ENCODE measurements at places on chromosomes 16 and 17.

GRCh38 chr17:82324566-82325285 is 7.3 kb upstream of the CD7 start:
- no peak for DNase-seq

DNA sequence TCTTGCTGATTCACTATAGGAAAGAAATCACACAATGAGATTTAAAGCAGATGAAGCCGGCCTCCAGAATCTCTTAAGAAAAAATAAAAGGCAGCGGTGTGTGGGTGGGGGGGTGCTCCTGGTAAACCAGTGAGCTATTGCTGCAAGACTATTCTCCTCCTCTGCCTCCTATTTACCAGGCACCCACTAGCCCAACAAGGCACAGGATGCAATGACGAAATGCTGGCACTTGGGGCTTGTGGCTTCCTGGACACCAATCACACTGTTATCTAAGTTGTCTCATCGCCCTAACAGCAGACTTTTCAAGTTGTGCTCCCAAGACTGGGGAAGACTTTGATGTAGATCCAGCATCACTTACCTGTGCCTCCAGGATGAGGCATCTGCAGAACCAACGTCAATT is 50.2 kb upstream of the NDRG4 start:
- DNase-seq = no peak

- no peak for DNase-seq
Observed at GRCh38 chr17:16381496-16381820, 567 bp downstream of the UBB start.

DNA sequence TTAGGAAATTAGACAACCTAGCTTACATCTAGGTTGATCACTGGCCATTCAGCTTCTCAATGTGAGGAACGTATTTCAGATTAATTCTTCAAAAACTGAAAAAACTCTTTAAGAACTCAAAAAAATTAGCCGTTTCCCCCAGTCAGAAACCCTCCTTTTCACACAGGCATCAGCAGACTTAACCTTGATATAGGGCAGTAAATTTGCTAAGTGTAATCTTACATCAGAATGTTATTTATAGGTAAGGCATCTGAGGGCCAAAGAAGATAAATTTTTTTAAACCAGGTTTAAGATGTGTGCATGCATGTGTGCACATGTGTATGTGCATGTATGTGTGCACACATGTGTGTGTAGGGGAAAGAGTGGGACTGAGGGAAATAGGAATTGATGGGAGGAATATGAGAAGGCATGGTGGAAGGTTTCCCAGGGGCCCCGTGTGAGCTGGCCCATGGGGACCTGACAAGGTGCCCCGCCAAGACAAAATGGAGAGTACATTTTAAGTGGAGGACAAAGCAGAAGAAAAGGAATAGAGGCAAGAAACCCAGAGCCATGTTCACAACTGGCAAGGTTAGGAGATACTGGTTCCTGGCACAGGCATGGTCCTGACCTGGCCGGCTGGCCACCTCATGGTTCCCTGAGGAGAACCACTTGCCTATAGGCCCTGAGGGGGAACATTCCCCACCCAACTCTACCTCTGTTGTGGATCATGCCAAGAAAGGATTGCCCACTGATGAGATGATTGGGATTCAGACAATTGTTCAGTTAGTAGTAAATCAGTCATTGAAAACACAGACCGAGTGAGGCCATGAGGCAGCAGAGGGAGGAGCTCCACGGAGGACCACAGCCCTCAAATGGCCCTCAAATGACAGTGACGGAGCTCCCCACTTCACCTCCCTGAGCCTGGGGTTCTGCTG is 33.0 kb downstream of the TEX2 start:
- no peak for DNase-seq

- no peak for DNase-seq
Observed at GRCh38 chr17:12247761-12248160, 227.1 kb downstream of the MAP2K4 start.

GRCh38 chr17:60604686-60605334 is 4.8 kb downstream of the PPM1D start:
- DNase-seq = no peak

GRCh38 chr16:48361012-48361411 is 24.2 kb downstream of the SIAH1 start:
- no peak for DNase-seq

GRCh38 chr17:45784293-45784740 is at the start of gene CRHR1:
CRHR1 (plus strand) TSS chr17:45784320; CDS start chr17:45784545, 225 bp downstream.
- no peak for DNase-seq

DNA sequence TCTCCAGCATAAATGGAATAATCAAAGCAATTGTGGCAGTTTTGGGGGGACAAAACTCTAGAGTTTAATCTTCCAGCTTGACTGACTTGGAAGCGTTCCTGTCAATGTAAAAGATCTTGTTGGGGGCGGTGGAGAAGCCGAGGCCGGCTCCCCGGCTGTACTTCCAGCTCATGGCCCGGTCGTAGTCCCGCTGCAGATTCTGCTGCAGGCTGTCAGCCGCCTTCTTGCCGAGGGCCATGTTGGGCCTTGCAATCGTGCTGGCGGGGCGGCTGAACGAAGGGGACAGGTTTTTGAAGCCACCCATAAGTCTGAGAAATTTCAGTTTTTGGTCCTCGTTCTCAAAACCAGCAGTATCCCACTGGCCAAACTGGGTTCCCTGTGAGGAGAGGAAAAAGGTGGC is 11.2 kb downstream of the KNOP1 start:
- no peak for DNase-seq

GRCh38 chr17:78898947-78899346 is 4.1 kb downstream of the CEP295NL start:
- DNase-seq = no peak

GRCh38 chr16:85524630-85525419 is 88.3 kb upstream of the GSE1 start:
- no peak for DNase-seq

DNA sequence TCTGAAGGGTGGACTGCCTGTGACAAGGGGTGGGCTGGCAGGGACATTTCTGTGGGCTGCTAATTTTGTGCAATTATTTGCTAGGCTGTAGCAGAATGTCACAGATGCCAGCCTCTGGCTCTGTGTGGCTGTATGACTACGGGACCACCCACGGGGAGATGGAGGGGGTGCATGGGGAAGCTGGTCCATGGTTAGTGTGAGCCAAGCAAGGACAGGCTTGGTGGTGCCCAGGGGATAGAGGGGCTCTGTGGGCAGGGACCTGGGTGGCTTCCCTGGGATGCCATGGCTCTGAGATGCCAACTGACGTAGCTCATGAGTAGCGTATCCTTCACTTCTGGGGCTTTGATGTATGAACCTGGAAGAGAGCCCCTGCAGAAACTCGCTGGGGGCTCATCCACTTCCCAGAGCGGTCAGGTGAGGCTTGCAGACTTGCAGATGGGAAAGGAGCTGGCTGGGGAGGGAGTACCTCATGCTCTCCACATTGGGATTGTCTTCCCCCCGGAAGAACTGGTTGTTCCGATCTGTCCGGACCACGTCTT is 87.2 kb downstream of the TBC1D16 start:
- DNase-seq = no peak

DNA sequence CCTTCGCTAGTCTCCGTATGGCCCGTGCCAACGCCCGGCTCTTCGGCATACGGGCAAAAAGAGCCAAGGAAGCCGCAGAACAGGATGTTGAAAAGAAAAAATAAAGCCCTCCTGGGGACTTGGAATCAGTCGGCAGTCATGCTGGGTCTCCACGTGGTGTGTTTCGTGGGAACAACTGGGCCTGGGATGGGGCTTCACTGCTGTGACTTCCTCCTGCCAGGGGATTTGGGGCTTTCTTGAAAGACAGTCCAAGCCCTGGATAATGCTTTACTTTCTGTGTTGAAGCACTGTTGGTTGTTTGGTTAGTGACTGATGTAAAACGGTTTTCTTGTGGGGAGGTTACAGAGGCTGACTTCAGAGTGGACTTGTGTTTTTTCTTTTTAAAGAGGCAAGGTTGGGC is 2.5 kb downstream of the RPL13 start:
- DNase-seq = no peak

DNA sequence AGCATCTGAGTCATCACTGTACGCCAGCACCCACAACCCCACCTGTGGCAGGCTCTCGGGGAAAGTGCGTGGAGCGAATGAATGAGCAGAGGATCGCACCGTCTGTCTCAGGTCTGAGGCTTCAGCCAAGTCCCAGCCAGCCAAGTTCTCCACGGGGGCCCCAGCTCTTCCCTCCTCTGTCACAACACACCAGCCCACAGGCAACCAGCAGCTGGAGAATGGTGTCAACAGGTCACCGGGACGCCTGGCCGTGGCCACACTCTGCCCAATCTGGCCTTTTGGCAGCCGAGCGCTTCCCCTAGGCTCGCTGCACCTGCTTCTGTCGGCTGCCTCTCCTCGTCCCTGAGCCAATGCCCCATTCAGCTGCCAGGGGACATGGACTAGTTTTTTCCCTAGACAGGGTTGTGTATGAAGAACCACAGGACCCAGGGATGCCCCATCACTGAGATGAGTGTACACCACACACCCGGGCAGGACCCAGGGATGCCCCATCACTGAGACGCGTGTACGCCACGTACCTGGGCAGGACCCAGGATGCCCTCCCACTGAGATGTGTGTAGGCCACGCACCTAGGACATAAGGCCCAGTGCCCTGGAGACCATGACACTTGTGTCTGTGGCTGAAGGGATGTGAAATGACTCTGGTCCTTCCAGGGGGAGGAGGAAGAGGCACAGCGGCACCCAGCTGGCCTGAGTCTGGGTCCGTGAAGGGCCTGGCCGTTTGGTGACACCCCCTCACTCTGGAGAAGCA is 52.8 kb downstream of the ABR start:
- DNase-seq = no peak

DNA sequence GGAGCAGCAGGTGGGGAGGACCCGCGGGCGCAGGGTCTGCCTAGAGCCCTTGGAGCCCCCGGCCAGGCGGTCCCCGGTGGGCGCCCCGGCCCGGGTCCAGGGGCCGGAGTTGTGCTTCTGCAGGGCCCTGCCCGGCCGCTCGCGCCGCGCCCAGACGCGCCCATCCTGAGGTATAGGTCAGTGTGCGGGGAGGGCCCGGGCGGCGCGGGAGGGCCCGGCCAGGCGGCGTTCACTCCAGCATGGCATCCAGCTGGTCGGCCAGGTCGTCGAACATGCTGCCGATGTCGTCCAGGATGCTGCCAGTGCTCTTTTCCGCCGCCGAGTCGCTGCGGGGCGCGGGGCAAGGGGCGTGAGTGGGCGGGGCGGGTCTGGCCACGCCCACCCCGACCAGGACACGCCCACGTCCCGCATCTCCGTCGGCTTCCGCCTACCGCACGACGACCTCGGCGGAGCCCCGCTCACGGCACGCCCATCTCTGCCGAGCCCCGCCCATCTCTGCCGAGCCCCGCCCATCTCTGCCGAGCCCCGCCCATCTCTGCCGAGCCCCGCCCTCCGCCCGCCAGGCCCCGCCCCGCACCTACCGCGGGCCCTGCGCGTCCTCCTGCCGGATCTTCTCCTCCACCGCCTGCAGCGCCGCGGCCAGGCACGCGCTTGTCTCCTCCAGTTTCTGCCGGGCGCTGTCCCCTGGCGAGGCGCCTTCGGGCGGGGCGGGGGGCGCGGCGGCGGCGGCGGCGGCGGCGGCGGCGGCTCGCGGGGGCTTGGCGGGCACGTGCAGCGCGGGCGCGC is 17.9 kb downstream of the CASKIN1 start:
- DNase-seq = peak; percentile 19

- DNase-seq = peak; percentile 96
Observed at GRCh38 chr17:28951991-28952975, 965 bp upstream of the PHF12 start.

DNA sequence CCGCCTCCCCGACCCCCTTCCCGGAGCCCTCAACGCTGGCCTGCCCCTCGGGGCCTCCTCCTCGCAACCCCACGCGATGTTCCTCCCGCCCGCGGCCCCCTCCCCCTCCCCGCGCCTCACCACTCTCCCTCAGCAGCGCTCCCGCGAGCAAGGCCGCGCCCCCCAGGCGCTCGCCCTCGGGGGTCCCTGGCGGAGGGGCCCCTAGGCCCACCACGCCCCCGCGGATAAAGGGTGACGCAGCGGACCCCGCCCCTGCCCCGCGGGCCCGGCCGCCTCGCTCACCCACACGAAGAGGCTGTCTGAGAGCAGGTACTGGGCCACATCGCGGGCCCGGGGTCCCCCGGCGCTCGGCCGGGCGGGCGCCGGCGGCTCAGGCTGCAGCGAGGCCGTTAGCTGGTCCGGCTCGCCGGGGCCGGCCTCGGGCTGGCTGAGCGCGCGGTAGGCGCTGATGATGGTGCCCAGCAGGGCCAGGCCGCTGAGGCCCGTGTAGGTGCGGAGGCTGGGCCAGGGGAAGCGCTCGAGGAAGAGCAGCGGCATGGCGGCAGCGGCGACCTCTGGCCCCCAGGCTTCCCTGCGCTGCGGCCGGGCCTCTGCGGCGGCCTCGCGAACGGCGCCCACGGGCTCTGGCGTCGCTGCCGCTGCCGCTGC is 430 bp downstream of the AMFR start:
- DNase-seq = peak; percentile 55

GRCh38 chr17:59846394-59847165 is 46.2 kb downstream of the TUBD1 start:
- no peak for DNase-seq

- DNase-seq = no peak
Observed at GRCh38 chr17:66398617-66399016, 96.2 kb downstream of the PRKCA start.

GRCh38 chr17:70078549-70078948 is 3.5 kb downstream of the KCNJ16 start:
- DNase-seq = no peak

GRCh38 chr17:82697808-82698064 is 762 bp downstream of the RAB40B start:
- no peak for DNase-seq

DNA sequence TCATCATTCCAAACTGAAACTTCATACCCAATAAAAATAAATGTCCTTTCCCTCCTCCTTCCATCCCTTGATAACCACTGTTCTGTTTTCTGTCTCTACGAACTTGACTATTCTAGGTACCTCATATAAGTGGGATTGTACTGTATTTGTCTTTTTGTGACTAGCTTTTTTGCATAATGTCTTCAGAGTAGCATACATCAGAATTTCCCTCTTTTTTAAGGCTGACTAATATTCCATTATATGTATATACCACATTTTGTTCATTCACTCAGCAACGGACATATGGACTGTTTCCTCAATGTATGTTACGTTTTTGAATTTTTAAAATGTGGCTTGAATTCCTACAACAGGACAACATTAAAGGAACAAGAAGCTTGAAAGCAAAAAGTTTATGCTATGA is 1.5 kb upstream of the NUFIP2 start:
- DNase-seq = no peak

GRCh38 chr17:48246612-48247011 is 139.0 kb downstream of the SNX11 start:
- no peak for DNase-seq

DNA sequence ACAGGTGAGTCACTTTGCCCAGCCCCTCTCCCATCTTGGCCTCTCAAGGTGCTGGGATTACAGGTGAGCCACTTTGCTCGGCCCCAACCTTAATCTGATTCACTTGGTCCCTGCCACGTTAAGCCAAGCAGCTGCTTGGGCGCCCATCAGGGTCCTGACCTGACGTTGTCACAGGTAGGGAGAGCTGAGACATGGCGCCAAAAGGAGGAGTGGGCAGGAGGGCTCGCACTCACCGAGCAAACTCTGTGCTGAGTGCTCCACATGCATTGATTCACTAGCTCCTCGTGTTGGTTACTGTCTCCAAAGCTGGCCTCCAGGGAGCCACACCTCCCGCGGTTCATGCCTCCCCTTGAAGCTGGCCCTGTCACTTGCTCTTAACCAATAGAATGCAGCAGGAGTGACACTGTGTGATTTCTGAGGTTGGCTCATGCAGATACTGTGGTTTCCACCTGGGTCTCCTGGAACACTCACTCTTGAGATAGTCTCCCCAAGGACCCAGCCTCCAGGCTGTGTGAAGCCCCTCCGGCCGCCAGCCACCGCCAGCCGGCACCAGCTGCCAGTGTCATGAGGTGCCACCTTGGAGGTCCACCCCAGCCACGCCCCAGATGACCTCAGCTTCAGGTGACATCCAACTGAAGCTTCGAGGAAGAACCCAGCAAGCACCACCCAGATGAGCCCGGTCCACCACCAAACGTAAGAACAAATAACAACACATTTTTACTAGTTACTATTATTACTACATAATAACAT is 223.0 kb downstream of the GSG1L start:
- no peak for DNase-seq
